ENCODE measurements at places on chromosomes 1 and 21.
A peak's percentile ranks its signal among the peaks of the same experiment; 100 is the strongest.

DNA sequence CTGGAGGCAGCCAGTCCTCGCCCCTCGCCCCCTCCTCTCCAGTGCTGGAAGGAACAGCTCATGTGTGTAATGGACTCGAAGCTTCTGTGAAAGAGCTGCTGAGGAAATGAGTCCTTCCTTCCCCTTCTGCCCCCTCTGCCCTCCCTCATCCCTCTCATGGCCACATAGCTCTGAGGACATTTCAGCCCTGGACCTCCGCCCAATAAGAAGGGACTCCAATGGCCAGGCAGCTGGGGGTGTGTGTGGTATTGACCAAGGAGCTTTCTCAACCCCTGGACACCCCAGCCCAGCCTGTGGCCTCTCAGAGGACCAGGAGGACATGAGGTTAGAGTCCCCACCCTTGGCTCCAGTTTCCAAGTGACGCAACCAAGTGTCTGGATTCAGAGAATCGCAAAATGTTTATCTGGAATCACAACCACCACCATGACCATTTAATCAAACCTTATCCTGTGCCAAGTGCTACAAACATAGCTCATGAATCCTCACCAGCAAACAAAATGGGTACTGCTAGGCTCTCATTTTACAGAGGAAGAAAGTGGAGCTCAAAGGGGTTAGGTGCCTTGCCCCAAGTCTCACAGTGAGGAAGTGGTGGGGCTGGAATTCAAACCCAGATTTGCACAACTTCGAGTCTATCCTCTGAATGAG, 47.8 kb upstream of the ECE1 start:
- no peak for DNase-seq

DNA sequence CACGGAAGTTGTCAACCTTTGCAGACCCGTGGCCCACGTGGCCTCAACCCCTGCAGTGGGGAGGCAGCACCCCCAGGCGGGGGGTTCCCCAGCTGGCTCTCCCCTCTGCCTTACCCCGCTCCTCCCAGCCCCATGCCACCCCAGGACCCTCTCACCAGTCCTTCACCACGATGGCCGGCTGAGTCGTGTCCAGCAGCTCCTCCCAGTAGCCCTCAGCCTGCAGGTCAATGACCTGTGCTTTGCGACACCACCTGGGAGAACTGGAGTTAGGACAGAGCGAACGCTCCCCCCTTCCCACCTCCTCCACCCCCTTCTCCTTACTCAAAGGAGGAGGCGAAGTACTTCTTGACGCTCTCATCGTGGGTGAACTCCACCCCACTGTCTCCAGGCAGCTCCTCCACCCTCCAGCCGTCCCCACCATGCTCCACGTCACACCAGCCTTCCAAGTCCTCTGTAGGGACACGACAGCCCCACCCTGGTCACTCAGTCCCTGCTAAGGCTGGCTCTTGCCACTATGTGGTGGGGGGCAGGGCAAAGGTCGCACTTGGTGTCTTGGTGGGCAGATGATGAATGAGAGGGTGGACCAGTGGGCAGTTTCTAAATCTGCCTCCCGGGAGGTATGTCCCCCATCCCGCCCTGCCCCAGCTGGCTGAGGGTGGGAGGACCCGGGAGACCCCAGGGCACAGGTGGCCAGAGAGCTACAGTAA, 4.5 kb downstream of the FBXO2 start:
- no peak for DNase-seq

DNA sequence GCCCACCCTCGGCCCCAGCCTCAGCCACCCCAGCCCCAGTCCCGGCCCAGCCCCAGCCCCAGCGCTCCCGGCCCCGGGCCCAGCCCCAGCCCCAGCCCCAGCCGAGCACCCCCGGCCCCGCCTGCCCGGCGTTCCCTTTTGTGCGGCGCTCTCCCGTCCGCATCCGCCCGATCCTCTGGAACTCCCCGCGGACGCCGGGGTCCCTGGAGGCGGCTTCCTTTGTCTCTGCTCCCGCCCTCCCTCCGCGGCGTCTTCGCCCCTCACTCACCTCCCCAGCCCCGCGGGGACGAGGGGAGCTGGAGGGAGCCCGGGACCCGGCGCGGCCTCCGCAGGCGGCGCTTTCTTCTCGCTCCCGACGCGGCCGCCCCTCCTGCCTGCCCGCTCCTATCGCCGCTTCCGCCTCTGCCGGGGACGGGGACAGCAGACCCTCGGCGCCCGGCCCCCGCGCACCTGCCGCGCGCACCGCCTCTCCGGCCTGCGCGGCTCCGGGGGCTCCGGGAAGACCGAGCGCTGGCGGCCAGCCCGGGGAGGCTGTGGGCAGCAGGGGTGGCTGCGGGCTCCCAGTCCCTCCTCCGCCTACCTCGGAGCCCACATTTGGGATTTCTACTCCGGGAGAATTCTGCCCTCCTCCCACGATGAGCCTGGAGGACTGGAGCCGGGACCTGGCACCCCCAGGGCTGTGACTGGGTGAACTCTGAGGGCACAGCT, 14.0 kb downstream of the AGRN start:
- no peak for DNase-seq

DNA sequence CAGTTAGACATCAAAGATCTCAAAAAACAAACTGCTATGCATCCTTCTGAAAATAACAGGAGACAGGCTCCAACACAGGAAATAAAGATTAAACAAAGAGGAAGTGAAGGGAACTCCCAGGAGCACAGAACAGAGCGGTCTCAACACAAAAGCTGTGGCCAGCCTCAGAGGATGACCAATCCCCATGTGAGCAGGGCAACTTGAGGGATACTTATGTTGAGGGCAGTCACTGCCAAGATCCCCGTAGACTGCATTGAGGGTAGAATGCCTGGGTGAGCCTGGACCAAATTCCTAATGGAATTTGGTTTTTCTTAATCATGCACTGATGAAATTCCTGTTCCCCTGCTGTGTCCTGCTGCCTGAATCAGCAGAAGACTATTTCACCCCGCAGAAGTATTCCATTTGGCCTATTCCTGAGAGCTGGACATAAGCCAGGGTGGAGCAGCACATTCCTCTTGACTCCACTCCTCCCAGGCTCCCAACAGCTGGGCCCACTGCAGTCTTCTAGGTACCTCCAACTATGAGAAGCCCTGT, 49.0 kb downstream of the JAK1 start:
- peak; percentile 32 for DNase-seq

- DNase-seq = no peak
These were observed 107.1 kb downstream of the ST3GAL3 start for GRCh38 chr1:43814401-43814800.

- DNase-seq = peak; percentile 7
These were observed 326.7 kb upstream of the RGS18 start for GRCh38 chr1:191831572-191831971.

DNA sequence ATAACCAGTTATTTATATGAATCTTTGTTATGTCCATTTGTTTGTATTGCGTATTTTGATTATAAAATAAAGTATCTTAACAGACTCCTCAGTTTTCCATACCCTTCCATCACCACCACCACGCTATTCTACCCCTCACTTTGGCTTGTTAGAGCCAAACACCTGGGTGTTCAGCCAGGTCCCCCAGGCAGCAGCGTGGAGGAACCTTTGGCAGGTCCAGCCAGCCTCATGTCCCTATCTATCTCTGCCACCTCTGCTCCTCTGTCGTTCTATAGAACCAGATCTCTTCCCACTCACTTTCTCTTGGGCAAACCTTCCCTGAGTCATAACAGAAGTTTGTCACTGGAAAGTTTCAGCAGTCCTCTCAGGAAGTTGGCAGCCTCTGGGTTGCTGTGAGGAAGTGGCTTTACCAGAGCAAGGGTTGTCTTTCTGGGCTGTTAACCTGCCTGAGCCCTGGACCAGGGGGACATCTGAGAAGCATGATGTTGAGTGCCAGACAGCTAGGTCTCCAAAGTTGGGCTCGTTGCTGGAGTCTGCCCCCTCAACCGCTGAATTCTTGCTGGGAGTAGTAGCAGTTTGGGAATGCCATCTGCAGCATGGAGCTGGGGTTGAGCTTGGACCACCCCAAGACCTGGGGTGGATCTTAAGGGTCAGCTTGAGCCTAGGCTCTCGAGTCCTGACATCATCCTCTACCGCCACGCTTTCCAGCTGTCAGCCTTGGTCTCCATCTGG, 996 bp upstream of the SH3BGRL3 start:
- no peak for DNase-seq

DNA sequence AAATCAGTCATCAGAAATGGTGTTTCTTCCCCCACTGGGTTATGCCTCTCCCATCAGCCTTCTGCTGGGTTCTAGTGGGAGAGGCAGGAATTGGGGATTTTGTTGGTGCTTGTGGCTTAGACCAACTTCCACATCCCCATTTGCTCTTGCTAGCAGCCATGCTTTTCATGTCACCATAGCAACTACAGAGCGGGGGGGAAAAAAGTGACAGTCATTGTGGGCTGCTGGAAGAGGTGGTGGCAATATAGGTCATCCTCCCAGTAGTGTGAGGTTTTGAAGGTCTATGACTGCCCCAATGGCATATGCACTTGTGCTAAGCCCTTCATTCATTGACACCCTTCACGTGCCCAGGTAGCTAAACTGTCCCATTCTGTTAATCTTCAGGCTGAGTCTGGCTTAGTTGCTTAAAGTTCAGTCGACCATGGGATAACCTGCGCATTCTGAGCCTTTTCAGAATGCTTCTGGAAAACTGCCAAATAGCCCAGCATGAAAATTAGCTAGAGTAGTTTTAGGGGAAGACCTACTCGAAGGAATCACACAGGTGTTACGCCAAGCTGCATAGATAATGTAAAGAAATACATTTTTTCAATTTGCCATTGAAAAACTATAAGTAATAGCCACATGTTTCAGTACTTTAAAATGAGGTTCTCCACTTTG, 53.7 kb upstream of the ZNF326 start:
- no peak for DNase-seq

- DNase-seq = peak; percentile 90
These were observed at the start of gene IFT25 for GRCh38 chr1:53945433-53946251. Gene IFT25 (minus strand): TSS chr1:53945699. CDS start chr1:53940082, 5,617 bp downstream.

DNA sequence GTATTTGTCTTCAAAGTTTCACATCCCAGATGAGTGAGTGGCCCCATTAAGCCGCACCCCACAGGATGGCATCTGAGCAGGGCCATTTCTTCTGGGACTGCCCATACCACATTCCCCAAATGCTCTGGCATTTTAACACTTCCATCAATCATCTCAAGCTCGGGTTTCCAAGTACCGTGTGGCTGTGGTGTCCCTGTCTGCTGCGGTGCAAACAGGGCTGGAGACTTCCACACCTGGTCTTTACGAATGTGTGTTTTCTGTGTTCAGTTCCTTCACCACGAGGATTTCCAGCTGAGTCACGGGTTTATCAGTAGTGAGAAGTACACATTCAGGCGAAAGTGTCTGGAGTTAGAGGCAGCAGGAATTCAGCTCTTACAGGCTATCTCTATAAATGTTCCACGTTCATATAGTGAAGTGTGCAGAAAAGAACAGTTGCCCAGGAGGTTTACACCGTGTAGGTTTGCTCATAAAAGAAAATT, 195.2 kb downstream of the RHOU start:
- peak; percentile 25 for DNase-seq

DNA sequence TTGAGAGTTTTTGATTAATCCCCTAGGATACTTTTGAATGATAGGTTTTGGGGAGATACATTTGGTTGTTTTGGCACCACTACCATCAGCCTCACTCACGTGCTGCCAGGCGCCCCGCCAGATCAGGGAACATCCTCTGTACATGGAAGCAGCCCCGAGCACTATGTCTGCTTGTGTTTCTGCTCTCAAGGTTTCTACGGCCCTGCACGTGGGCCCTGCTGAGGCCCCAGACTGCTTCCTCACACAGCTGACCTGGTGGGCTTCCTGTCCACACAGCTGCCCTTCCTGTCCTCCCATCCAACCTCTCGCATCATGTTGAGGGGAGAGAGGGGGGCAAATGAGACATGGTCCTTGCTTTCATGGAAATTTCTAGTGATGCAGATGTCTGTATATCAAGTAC, 20.0 kb downstream of the ADARB1 start:
- DNase-seq = no peak

GRCh38 chr1:193060115-193060403, 647 bp downstream of the RO60 start:
- DNase-seq = no peak

GRCh38 chr1:156571261-156571852, 1.0 kb downstream of the IQGAP3 start:
- DNase-seq = no peak

DNA sequence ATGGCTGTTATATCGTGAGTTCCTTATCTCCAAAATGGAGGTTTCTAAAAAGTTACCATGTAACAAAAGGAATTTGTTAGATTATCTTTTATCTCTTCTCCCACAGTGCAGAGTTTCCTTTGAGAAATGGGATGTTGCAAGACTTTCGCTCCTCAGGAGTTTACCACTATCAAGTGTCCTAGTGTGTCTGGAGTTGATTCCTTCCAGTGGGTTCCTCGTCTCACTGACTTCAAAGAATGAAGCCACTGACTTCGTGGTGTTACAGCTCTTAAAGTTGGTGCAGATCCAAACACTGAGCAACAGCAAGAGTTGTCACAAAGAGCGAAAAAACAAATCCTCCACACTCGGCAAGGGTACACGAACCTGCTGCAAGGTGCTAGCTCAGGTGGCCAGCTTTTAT, 37.0 kb downstream of the SPAG17 start:
- no peak for DNase-seq

DNA sequence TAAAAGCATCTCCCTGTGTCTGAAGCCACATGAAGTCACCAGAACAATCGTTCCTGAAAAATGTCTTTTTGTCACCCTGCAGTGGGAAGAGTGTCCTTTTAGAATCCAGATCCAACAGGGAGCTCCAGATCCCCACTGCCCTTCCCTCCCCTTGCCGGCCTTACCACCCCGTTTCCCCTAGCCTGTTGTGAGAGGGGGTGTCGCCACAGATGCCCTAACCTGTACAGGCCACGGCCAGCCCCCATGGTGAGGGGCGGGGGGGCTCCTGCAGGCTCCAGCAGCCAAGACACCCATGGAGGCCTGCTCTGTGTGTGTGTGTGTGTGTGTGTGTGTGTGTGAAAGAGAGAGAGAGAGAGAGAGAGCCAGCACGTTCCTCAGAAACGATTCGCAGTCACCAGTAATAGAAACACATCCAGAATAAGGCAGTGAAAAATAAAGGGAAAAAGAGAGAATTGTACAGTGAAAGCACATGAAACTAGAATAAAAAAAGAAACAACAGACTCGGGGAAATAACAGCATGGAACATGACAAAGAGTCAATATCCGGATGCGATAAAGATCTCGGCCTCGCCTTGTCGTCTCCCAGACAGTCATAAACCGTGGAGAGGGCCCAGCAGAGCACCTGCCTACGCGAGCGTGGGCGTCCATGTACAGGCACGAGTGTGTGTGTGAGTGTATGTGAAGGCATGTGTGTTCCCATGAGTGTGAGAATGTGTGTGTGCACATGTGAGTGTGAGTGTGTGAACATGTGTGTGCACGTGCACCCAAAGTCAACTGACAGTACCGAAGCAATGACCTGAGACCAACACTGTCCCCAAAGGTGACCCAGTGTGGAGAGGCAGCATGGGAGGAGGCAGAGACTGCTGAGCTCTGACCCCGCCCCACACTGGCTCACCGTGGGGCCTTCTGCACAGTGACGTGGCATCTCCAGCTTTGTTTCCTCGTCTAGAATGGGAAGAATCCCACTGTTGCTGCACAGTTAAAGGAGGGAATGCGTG, 303.8 kb downstream of the NPHP4 start:
- no peak for DNase-seq

DNA sequence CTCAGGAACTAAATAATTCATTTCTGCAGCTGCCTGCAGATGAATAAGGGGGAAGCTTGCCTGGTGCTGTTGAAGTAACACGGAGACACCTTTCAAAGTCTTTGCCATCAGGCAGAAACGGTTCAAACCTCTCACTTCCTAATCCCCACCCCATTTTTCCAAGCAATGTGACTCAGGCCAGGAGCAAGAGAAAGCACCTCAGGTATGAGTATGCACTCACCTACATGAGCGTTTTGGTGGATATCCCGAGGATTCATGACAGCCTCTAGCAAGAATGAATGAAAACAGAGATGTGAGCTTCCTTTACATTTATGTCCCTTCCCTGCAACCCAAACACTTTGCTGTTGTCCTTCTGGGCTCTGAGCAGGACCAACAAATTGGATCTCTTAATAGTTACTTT, 63.4 kb upstream of the LAX1 start:
- no peak for DNase-seq

All from ELF-1 (cell line).